CD4-positive, alpha-beta T cell treated with Interleukin-15 for 1 hour (primary cell): ENCODE measurements at places on chromosomes 6 and 20.

DNA sequence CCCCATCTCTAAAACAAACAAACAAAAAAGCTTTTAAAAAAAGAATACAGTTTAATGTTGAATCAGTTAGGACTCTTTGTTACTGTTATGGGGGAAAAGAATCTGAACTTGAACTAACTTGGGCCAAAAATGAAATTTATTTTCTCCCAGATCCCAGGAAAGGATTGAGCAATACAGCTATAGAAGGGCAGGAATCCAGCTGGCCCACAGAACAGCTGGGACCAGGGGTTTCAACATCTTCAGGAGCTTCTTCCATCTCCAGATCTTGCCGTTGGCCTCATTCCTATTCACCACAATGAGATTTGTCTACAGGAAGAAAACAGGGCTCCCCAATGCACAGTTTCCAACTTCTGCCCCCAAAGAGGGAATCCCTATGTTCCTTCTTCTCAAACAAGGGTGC is 43.2 kb upstream of the AKAP12 start:
- DNase-seq, result no peak

DNA sequence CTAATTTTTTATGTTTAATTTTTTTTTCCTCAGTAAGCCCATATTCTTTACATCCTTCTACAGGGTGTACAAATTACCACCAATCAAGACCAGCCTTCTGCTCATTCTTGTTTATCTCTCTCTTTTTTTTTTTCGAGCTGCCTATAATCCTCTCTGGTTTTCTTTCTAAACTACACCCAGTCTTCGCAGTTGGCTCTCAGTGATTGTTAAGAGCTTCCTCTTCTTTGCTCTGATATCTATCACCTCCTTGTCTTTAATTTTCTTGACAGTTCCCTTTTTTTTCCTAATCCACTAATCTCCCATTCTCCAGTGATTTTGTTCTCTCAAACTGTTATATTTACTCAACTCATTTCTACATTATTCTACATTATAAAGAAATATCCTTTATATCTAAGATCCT is 38.5 kb upstream of the PTPRK start:
- no peak for DNase-seq

DNA sequence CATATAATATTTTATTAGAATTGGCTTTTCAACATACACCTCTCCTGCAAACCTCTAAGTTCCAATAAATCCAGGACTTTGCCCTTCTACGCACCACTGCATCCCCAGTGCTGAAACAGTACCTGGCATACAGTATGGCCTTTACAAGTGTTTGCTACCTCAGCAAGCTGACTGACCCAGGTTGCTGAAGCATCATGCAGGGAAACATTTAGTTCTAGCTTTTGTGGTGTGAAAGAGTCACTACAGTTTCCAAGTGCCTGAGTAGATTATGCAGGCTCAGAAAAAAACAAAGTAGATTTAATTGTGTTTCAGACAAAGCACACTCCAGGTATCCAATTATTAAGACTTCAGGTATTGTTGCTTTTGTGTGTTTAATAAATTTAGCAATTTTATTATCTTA is 614.2 kb upstream of the NRSN1 start:
- no peak for DNase-seq

DNA sequence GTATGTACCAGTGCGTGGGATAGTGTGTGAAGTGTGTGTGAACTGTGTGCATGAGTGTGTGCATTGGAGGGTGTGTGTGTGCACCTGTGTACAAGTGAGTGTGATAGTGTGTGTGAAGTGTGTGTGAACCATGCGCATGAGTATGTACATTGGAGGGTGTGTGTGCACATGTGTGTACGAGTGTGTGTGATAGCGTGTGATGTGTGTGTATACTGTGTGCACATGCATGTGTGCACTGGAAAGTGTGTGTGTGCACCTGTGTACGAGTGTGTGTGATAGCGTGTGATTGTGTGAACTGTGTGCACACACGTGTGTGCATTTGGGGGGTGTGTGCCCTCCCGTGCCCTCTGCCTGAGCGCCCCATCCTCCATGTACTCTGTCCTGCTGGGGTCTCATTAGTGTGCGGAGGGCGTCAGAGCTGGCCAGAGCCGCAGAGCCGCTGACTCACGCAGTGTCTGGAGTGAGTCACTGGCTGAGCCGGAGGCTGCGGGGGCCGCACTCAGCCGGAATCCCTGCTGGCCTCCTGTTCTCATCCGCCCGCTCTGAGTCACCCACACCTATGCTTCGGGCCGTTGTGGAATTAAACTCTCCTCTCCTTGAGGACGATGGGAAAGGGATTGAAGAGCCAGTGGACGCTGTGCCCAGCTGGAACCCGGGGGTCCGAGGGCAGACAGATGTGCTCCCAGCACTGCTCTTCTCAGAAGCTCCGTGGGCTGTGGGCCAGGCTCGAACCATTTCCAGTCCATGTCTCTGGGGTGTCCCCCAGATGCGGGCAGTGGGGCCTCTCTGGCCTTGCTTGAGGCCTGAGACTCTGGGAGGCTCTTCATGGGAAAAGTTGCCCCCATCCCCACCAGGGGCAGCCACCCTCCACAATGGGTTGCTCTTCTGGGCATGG is 27.3 kb upstream of the STX16 start:
- DNase-seq, result no peak

DNA sequence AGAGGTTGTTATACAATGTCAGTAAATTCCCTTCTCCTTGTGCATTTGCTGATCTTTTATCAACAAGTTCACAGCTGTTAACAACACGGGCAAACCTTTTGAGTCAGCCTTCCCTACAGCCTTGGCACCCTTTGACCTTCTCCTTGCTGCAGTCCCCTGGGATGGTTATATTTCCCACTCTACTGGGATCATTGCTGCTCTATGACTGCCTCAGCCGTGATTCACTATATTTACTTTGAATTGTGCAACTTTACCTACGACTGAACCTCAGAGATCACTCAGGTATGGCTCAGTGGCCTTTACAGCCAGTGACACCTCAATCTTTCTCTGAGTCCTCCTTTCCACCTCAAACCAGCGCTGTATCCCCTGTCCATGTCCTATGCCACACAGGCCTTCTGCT is 1293.3 kb downstream of the EPHA7 start:
- DNase-seq, result no peak
